ENCODE measurements at places on chromosomes 5 and 9. TPM values are rescaled to one million over a fixed set of nuclear protein-coding genes. Genes with fewer than 3 reads are reported as not detected.

Gene PLPP7
- total RNA-seq: 0.26 TPM

Gene NDOR1
- total RNA-seq: 26.1 TPM

Gene PLK2
- total RNA-seq: 10.9 TPM

Gene CDKN2AIPNL
- total RNA-seq: 31.1 TPM

Gene ZBED3
- total RNA-seq: 1.9 TPM

Gene GAS1
- total RNA-seq: 0.24 TPM

Gene GMCL2
- total RNA-seq: not detected

Gene ZNG1C
- total RNA-seq: 30.1 TPM

Gene SOX30
- 0.36 TPM for total RNA-seq

Gene ANKRD31
- 0.35 TPM for total RNA-seq

Gene SLC4A9
- total RNA-seq: 0.12 TPM

Gene ARL14EPL
- total RNA-seq: not detected

Gene NUDCD2
- 51.5 TPM for total RNA-seq

- peaks cover 5% of the 10 kb centered on the region for H3K27me3 ChIP-seq
- no peaks in the 10 kb centered on the region for H3K4me1 ChIP-seq
- no peak overlapping the region for H3K4me3 ChIP-seq
- no peak overlapping the region for H3K27ac ChIP-seq
- no peaks in the 10 kb centered on the region for H3K36me3 ChIP-seq
- no peak for DNase-seq
These were observed 418.8 kb downstream of the KIAA0825 start for GRCh38 chr5:94199566-94199965.

DNA sequence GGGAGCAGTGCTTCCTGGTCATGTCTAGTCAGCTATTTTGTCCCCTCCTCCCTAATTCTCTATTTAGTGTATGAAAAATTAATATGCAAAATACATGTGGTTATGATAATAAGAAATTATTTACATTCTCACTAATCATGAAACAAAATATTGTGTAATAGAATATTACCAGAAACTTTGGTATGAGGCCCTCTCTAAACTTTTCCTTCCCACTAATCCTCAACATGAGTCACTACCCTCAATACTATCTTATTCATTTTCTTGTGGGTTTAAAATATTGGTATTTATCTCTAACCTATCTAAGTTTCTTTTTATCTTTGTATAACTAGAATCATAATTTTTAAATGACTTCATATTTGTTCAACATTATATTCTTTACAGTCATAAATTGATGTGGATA lies 545.9 kb upstream of the PTPRD start:
- no peaks in the 10 kb centered on the region for H3K4me1 ChIP-seq
- H3K27me3 ChIP-seq: no peaks in the 10 kb centered on the region
- no peak for DNase-seq

DNA sequence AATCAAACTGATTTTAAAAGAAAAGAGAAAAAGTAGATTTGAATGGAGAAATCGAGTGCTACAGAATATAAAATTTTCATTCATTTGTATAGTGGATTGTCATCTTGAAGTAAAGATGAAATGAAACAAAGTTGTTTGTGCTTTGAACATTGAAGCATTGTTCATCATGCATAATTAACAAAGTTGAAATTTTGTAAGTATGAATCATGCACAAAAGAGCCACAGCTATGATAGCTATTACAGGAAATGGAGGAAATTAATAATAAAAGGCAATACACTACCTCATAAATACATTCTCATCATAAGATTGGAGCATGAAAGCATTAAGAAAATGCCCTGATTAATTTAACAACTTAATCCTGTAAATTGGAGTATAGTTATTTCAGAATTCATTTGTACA lies 153.4 kb upstream of the TLX3 start:
- H3K4me1 ChIP-seq: no peaks in the 10 kb centered on the region
- H3K4me3 ChIP-seq: no peak overlapping the region
- no peak for DNase-seq

DNA sequence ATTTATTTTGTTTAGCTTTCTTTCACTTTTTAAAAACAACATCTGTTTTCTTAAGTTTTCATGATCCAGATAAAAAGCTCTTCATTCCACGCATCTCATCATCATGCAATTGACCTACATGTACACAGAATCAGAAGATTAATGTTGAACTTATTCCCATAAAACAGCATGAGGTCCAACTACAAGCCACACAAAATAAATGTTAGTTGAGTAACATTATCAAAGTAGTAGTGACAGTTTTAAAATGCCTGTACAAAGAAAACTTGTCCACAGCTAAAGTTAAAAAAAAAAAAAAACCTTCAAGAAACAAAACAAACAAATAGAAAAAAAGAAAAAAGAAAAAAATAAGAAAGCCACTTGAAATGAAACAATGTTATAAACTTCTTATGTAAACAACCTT lies 846.3 kb downstream of the TLE1 start:
- no peaks in the 10 kb centered on the region for H3K27me3 ChIP-seq
- no peak overlapping the region for H3K27ac ChIP-seq
- no peak overlapping the region for H3K4me3 ChIP-seq
- H3K36me3 ChIP-seq: no peaks in the 10 kb centered on the region

- no peak overlapping the region for H3K27ac ChIP-seq
- DNase-seq: no peak
- no peaks in the 10 kb centered on the region for H3K36me3 ChIP-seq
- no peaks in the 10 kb centered on the region for H3K27me3 ChIP-seq
These were observed 193.4 kb downstream of the EDIL3 start for GRCh38 chr5:84191281-84191680.

DNA sequence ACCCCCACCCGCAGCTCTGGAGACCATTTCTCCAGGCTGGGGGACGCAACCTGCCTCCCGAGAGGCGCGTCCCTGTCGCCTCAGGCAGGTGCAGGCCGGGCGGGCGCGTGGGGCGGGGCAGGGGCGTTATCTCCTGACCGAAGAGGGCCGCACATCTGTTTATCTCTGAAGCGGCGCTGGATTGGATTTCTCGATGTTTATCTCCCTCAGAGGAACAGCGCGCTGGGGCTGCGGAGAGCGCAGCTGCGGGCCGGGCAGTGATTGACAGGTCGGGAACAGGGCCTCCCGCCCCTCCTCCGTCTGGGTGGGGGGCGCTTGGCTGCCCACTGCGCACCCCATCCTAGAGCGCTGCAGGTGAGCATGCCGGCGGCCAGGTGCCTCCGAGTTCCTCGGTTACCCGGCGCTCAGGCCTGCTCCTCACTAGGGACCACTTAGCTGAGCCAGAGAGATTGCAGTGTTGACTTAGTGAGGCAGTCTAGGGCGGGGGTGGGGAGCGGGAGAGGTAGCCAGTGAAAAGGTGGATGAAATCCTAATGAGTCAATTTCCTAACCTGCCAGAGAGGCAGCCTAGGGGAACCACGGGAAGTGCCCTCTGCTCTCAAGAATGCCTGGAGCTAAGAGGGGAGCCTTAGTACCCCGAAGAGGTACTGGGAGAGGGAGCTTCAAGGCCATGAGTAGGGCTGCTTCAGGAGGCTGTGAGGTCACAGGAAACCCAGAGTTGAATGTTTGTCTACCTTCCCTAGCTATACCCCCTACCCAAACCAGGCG lies 39.6 kb upstream of the TIFAB start:
- no peaks in the 10 kb centered on the region for H3K36me3 ChIP-seq
- DNase-seq: no peak
- no peak overlapping the region for H3K4me3 ChIP-seq
- peaks cover 14% of the 10 kb centered on the region for H3K4me1 ChIP-seq

DNA sequence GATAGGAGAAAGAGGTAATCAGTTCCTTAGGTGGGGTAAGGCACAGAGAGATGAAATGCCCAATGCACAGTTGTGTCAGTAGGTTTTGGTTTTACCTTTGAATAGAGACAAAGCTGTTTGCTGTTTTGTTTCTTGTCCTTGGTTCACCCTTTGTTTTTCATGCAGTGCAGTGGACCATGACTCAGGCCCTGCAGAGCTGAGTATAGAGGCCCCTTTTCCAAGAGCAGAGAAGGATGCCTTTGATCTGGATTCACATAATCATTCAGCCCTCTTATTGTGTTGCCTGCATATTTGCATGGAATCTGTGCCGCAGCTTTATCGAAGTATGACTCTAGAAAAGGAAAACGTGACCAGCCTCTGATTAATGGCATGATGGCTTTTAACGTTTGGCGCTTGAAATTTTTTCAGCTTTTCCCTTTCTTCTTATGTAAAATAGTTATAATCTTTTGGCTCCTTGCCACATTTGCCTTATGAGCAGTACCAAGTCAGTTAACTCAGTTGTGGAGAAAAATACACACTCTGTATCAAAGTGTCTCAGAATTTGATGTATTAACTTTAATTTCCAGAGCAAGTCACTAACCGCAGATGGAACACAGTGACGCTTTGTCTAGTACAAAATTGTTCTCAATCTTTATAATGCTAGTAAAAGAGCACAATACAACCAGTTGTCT lies 197.6 kb downstream of the KDM4C start:
- peak; percentile 42 for DNase-seq
- H3K27me3 ChIP-seq: no peaks in the 10 kb centered on the region

- H3K27ac ChIP-seq: no peak overlapping the region
- no peaks in the 10 kb centered on the region for H3K36me3 ChIP-seq
These were observed 2.7 kb upstream of the GBGT1 start for GRCh38 chr9:133166392-133166791.

DNA sequence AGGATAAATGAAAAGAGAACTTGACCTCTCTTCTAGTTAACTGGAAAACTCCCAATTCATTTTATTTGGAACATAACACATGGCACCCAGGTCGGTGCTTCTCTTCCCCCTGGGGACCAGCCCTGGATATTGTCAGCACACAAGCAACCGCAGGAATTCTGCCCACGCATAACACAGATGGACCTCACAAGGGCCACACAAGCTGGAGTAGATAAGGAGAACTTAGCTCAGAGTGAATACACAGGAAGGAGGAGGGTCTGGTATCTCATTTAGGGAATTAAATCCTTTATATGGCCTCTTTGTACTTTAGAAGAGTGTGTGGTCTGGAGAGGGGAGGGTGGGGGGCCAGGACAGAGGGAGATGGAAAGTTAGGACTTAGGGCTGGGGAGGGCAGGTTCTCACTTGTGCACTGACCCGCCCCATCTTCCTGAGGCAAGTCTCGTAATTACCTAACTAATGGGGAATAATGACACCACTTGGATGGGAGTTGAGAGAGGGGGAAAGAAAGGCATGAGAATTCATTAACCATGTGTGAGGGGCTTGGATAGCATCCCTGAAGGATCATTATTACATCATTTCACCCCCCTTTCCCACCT lies 341.2 kb upstream of the WWC1 start:
- no peak for DNase-seq
- no peaks in the 10 kb centered on the region for H3K36me3 ChIP-seq
- peaks cover 2% of the 10 kb centered on the region for H3K27me3 ChIP-seq
- no peak overlapping the region for H3K4me3 ChIP-seq
- peaks cover 4% of the 10 kb centered on the region for H3K4me1 ChIP-seq

DNA sequence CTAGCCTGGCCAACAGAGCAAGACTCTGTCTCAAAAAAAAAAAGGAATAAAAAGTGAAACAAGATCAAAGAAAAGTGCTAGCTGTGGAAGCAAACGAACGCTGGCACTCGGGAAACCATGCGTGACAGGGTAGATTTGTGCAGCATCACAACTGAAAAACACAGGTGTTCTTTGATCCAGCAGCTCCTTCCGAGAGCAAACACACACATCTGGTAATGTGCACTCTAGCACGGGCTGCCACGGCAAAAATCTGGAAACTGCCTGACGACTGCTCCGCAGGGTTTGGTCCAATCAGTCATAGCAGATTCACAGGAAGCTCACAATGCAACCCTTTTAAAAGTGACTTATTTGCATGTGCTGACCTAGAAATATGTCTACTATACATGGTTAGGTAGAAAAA lies 80.0 kb downstream of the SYK start:
- H3K27ac ChIP-seq: no peak overlapping the region
- no peaks in the 10 kb centered on the region for H3K4me1 ChIP-seq
- H3K27me3 ChIP-seq: no peaks in the 10 kb centered on the region
- no peak for DNase-seq
- H3K4me3 ChIP-seq: no peak overlapping the region

- no peak for DNase-seq
- no peak overlapping the region for H3K4me3 ChIP-seq
- no peak overlapping the region for H3K27ac ChIP-seq
- no peaks in the 10 kb centered on the region for H3K36me3 ChIP-seq
- H3K27me3 ChIP-seq: peaks cover 19% of the 10 kb centered on the region
These were observed 98.8 kb upstream of the NFIL3 start for GRCh38 chr9:91522481-91522880.

DNA sequence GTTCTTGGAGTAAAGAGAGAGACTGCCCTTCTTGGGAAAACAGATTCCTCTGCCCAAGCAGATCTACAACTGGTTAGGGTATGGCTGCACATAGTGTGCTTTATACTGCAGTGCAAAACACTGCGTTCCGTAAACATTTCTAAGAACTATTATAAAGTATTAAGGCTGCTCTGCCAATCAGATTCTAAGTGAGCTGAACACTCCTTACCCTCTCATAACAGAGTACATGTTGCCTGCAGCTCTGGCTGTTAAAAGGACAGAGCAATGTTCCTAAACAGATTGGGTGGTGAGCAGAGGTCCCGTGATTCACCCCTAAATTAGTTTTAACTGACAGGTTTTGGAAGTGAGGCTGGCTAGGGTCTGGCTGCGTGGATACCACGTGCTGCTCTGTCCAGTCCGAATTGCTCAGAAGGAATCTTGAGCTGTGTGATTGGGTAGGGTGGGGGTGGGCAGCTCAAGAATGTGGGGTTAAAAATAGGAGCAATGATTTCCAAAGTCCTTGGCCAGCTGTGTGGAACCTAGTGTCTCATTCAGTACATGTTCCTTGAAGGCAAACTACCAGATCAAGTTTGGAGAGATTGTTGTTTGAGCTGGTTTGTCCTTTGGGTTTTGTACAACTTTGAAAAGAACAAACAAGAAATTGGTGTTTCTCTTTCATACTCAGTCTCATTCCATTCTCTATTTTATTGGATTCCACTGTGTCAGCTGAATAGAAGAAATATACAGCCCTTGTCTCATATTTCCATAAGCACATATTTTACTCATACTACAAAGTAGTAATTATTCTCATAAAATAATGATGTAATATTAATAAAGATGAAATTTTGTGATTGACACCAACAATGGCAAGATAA lies 497.6 kb upstream of the CD180 start:
- H3K27me3 ChIP-seq: no peaks in the 10 kb centered on the region
- no peaks in the 10 kb centered on the region for H3K36me3 ChIP-seq
- no peak overlapping the region for H3K27ac ChIP-seq
- no peaks in the 10 kb centered on the region for H3K4me1 ChIP-seq

DNA sequence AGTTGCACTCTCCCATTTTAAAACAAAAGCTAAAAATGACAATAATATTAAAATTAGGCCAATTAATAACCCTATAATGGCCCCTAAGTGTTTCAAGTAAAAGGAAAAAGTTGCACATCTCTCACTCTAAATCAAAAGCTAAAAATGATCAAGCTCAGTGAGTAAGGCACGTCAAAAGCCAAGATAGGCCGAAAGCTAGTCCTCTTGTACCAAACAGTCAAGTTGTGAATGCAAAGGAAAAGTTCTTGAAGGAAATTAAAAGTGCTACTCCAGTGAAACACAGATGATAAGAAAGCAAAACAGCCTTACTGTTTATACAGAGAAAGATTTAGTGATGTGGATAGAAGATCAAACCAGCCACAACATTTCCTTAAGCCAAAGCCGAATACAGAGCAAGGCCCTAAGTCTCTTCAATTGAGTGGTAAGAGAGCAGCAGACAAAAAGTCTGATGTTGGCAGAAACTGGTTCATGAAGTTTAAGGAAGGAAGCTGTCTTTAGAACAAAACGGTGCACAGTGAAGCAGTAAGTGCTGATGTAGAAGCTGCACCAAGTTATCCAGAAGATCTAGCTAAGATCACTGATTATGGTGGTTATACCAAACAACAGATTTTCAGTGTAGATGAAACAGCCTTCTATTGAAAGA lies 144.1 kb upstream of the ACOT12 start:
- DNase-seq: no peak
- H3K4me3 ChIP-seq: peak overlapping the region; percentile 7
- peaks cover 56% of the 10 kb centered on the region for H3K4me1 ChIP-seq
- H3K27me3 ChIP-seq: no peaks in the 10 kb centered on the region
- peak overlapping the region; percentile 71 for H3K27ac ChIP-seq
- H3K36me3 ChIP-seq: peaks cover 2% of the 10 kb centered on the region

Measured in activated naive CD4-positive, alpha-beta T cell treated with anti-CD3 and anti-CD28 coated beads for 36 hours (primary cell).